Osteoblast (primary cell): ENCODE measurements at places on chromosomes 4 and X. TPM values are rescaled to one million over a fixed set of nuclear protein-coding genes. Genes with fewer than 3 reads are reported as not detected.

The PLAC1 gene
- total RNA-seq = not detected in 2 replicates

The SPANXA2 gene
- total RNA-seq = 0.29 TPM in 1 of 2 replicates, not detected in the other

The SASH3 gene
- total RNA-seq = not detected in 2 replicates

The OPRPN gene
- total RNA-seq = not detected in 2 replicates

The KLHL4 gene
- 0.72 and 1.2 TPM in 2 replicates for total RNA-seq

The SCD5 gene
- total RNA-seq = 9.4 and 11.9 TPM in 2 replicates

The SOD3 gene
- total RNA-seq = 2.1 and 4.3 TPM in 2 replicates

The FAM114A1 gene
- 352 and 392 TPM in 2 replicates for total RNA-seq
